Right lung (tissue), 10 donors: ENCODE measurements at places on chromosomes 2 and 18. TPM values are rescaled to one million over a fixed set of nuclear protein-coding genes. Genes with fewer than 3 reads are reported as not detected.
A peak's percentile ranks its signal among the peaks of the same experiment; 100 is the strongest.

DNA sequence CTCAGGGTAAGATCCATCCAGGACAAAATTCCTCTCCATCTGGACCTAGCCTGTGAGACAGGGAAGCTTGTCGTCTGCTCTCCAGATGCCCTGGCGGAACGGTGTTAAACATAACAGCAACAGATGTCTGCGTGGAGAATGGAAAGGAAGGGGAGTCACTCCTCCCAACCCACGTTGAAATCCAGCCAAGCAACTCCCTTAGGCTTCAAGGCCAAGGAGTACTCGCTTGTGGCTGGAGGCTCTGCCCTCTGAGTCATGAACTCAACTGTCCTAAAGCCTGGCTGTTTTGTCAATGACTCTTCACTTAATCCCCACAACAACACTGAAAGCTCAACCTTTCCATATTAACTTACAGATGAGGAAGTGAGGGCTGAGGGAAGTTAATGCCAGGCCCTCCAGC is 42.2 kb downstream of the TPO start:
- DNase-seq, result no peak

GRCh38 chr2:72841462-72842125 is 15.8 kb upstream of the EXOC6B start:
- DNase-seq, result no peak

- no peak for DNase-seq
Observed at GRCh38 chr2:239389414-239390329, 11.1 kb downstream of the HDAC4 start.

GRCh38 chr2:113848758-113849415 is 41.0 kb upstream of the ACTR3 start:
- no peak for DNase-seq

GRCh38 chr2:25161055-25161781 is 7.2 kb downstream of the POMC start:
- peak; percentile 37 for DNase-seq

- no peak for DNase-seq
Observed at GRCh38 chr2:150127995-150128394, 359.5 kb downstream of the RND3 start.

DNA sequence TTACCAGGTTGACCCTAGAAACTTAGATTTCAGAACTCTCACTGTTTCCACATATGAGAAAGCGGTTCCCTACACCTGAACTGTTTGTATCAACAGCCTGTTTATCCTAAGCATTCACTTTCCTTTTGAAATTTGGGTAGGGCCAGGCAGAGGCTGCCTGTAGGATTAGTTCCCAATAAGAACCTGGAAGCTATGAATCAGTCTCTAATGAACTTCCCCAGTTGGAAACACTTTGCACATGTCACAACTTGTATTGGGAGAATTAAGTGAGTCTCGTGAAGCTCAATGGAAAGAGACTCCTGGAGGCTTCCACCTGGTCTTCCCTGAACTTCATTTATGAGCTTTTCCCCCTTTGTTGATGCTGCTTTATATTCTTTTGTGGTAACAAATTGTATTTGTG is 486.6 kb upstream of the HS6ST1 start:
- no peak for DNase-seq

- DNase-seq, result no peak
Observed at GRCh38 chr2:239832490-239833268, 192.5 kb downstream of the NDUFA10 start.

- no peak for DNase-seq
Observed at GRCh38 chr2:142254031-142254430, 123.2 kb upstream of the LRP1B start.

- no peak for DNase-seq
Observed at GRCh38 chr2:7744827-7745226, 827.6 kb downstream of the RNF144A start.

DNA sequence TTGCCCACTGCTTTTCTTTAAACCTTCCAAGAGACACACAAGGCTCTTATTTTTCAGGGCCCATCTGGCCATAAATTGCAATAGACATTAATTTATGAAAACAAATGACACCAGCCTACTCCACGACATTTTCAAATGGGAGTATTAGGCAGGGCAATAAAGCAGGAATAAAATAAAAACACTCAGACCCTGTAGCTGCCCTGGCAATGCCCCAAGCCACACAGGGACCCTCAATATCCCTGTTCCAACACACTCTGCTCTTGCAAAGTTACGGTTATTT is 550.8 kb upstream of the TNP1 start:
- DNase-seq, result no peak

GRCh38 chr2:4831751-4832150 is 860.4 kb upstream of the SOX11 start:
- no peak for DNase-seq

DNA sequence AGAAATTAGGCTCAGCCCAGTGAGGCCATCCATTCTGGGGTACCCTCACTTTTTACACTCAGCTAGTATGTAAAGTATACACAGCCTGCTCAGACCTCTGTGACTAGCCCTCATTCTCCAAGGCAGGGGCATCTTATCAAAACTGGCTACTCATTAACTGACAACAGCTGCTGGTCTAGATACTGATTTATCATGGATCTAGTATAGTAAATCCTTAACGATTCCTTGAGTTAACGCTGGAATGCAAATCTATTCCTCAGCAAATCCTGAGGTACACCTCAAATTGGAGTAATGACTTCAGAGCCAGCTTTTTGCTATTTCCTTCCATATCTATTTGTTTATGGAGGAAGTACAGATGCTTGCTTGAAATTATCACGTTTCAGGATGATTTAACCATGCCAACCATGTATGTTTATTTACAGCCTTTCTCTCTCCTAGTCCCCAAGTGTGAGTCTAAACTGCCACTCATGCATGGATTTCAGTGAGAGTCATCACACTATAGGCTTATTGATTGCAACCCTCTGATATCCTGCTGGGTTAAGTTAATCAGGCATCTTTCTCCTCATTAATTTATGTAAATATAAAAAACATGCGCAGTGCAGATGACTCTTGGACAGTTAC is 70.2 kb upstream of the DOK6 start:
- no peak for DNase-seq

DNA sequence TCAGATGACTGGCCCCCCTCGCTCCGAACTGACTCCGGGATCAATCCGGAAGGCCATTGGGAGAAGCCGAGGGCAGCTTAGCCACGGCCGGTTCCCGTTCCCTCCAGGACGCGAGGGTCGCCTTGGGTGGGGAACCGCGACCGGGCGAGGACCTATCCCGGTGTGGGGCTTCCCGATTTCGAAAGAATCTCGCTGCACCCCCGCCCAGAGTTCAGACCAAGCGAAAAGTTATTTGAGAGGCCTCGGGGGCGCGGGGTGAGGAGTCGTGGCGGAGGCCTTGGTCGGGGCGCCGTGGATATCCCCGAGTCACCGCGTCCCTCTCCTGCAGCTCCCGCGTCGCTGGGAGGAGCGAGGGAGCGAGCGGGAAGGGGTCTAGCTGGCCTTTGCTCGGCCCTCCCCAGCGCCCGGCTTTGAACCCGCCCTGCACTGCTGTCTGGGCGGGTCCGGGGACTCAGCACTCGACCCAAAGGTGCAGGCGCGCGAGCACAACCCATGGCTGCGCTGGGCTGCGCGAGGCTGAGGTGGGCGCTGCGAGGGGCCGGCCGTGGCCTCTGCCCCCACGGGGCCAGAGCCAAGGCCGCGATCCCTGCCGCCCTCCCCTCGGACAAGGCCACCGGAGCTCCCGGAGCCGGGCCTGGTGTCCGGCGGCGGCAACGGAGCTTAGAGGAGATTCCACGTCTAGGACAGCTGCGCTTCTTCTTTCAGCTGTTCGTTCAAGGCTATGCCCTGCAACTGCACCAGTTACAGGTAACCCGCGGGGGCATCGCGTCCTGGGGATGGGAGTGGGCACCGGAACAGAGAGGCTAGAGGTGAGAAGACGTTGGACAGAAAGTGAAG is at the start of gene CYP27A1:
Gene CYP27A1, plus strand, starts transcription at position 457 of the 837 bp plus-strand sequence. Its CDS starts 36 bp downstream, at position 493.
- DNase-seq, result peak; percentile 47

DNA sequence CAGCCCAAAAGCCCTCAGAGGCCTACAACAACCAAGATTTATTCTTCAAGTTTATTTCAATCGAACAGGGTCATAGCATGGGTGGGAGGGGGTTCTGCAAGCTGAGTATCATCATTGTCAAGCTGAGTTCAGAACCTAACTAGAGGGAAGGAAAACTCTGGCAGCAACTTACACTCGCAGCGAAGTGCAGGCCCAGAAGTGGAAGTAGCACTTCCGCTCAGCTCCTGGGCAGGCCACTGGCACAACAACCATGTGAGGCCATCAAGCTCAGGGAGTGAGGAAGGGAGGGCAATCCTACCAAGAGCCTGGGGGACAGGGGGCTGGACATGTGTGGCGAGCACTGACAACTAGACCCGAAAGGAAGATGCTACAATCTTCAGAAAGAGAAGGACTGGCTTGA is 4.8 kb downstream of the UXS1 start:
- DNase-seq, result no peak

- no peak for DNase-seq
Observed at GRCh38 chr2:12109363-12110017, 363.1 kb downstream of the LPIN1 start.

GRCh38 chr2:45789961-45790723 is 138.7 kb downstream of the PRKCE start:
- DNase-seq, result no peak

DNA sequence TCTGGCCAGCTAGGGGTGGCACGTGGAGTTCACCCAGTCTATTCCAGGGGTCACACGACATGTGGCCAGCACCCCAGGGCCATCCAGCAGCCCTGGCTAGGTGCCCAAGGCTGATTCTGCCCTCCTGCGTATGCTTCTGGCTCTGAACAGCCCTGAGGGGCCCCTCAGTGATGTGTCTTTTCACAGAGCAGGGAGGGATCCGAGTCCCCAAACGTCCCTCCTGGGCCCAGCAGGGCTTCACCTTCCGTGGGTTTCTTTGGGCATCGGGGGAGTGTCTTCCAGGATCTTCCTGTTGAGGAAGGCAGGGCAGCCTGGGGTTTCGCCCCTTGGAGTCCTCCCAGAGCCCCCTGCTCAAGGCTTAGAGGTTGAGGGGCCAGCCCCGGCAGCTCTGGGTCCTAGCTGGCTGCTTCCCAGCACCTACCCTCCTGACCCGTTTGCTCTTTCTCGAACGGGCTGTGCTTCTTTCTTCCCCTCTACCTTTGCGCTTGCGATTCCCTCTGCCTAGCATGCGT is 165.9 kb downstream of the DYSF start:
- DNase-seq, result no peak

DNA sequence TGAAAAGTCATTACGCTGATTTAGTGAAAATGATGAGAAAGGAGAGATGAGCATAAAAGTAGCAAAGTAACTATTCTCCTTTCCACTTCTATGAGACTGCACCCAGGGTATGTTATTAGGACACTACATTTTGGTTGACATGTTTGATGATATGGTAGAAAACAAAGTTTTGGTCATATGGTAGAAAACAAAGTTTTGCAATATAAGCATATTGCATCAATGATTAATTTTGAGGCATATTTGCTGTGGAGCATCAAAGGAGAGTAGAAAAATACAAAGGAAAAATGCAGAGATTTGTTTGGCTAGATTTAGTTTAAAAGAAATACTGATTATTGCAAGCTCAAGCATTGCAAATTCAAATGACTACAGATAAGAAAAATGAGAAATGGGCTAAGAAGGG is 182.1 kb downstream of the KCNH7 start:
- DNase-seq, result no peak

GRCh38 chr18:27860701-27861107 is 316.2 kb downstream of the CDH2 start:
- DNase-seq, result no peak

GRCh38 chr2:109513749-109514588 is 99.8 kb downstream of the SEPTIN10 start:
- DNase-seq, result peak; percentile 46

GRCh38 chr2:40543381-40543780 is 91.5 kb upstream of the SLC8A1 start:
- no peak for DNase-seq

GRCh38 chr2:219109471-219109870 is 48.8 kb upstream of the IHH start:
- peak; percentile 51 for DNase-seq

DNA sequence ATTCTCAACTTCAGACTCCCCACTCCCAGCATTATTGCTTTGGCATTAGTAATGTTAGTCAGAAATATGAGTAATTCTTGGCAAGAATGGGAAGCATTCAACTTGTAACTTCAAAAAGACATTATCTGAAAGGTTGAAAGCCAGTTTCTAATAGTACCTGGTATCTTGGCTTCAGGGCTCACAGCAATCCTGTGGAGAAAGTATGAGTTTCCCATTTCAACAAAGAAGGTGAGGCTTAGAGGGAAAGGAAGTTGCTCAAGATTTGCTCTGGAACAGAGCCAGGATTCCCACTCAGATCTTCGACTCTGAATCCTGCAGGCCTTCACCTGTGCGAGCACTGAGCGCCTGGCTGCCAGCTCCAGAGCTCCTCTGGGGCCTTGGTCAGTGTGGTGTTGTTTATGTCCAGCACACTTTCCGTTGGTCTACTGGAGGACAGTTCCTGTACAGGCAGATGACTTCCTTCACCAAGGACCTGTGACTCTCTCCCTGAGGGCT is 136.1 kb downstream of the MCFD2 start:
- DNase-seq, result no peak

DNA sequence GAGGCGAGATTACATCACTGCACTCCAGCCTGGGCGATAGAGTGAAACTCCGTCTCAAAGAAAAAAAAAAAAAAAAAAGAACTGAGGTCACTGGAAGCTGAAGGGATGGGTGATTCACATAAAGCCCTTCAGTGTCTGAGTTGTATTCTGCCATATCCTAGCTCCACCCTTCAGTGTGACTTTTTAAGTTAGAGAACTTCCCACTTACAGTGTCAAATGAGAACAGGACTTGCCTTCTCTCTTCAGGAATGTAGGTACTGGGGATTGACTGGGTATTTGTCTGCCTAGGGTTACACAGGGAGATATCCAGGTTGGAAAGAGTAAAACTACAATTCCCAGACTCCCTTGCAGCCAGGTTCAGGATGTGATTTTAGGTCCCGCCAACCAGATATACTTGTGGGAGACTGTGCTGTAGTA is 37.9 kb downstream of the EHD3 start:
- no peak for DNase-seq

- no peak for DNase-seq
Observed at GRCh38 chr2:113806217-113806913, 49.9 kb upstream of the SLC35F5 start.

Gene TRABD2A
- polyA plus RNA-seq, result 24.7 TPM

Gene DCDC2C
- polyA plus RNA-seq, result not detected

Gene AGXT
- polyA plus RNA-seq, result 0.18 TPM

Gene POTEE
- 0.04 TPM for polyA plus RNA-seq

Gene BOLL
- not detected for polyA plus RNA-seq

Gene RMC1
- polyA plus RNA-seq, result 24.1 TPM

Gene LBH
- 88.6 TPM for polyA plus RNA-seq

Gene TMEM17
- 4.2 TPM for polyA plus RNA-seq

Gene OSR1
- 32.1 TPM for polyA plus RNA-seq

Gene EXOC6B
- 26.3 TPM for polyA plus RNA-seq

Gene ALPG
- polyA plus RNA-seq, result 0.12 TPM
